ENCODE measurements at places on chromosomes 4 and X. TPM values are rescaled to one million over a fixed set of nuclear protein-coding genes. Genes with fewer than 3 reads are reported as not detected.

DNA sequence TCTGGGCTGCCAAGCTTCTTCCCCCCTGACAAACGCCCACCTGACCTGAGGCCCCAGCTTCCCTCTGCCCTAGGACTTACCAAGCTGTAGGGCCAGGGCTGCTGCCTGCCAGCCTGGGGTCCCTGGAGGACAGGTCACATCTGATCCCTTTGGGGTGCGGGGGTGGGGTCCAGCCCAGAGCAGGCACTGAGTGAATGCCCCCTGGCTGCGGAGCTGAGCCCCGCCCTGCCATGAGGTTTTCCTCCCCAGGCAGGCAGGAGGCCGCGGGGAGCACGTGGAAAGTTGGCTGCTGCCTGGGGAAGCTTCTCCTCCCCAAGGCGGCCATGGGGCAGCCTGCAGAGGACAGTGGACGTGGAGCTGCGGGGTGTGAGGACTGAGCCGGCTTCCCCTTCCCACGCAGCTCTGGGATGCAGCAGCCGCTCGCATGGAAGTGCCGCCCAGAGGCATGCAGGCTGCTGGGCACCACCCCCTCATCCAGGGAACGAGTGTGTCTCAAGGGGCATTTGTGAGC lies 37.0 kb downstream of the HTRA3 start:
- no peak for DNase-seq

DNA sequence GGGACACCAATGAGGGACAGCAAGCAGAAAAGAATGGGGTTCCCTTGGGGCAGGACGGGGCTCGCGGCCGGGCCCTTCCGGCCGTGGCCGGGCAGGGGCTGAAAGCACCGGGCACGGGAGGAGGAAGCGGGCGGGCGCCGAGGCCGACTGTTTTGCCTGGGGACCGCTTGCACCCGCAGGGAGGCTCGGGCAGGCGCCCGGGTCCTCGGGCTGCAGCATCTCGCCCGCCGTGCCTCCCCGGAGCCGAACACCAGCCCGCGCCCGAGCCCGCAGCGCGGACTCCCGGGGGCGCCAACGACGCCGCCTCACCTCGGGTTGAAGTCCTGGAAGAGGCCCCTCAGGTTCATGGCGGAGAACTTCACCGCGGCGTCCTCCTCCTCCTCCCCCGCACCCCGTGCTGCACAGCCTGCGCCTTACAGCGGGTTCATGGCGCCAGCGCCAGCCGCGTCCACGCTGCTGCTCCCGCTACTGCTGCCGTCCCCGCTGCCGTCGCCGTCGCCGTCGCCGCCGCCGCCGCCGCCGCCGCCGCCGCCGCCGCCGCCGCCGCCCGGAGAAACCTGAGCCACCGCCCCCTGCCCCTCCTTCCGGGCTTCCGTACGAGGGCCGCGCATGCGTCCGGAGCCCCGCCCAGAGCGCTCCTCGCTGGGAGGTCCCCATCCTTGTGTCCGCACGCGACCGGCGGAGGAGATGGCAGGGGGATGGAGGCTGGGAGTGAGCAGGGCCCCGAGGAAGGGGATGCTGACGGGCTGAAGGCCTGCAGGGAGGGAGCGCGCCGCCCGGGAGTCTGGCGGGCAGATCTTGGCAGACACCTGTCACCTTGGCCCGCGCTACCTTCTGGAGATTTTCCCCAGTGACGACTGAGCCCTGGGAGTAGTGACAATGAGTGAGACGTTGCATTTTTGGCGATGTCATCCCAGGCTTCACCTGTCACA lies at the start of gene TMEM185A:
TMEM185A (minus strand) TSS at position 559 of the 932 bp plus-strand sequence; CDS start at position 347, 212 bp downstream.
- peak; percentile 88 for DNase-seq

- no peak for DNase-seq
Measured at GRCh38 chrX:150513544-150513943, 54.9 kb upstream of the MTM1 start.

GRCh38 chr4:67571975-67572374 lies 13.4 kb downstream of the STAP1 start:
- DNase-seq = no peak

- no peak for DNase-seq
Measured at GRCh38 chrX:124433186-124433585, 86.8 kb downstream of the SH2D1A start.

DNA sequence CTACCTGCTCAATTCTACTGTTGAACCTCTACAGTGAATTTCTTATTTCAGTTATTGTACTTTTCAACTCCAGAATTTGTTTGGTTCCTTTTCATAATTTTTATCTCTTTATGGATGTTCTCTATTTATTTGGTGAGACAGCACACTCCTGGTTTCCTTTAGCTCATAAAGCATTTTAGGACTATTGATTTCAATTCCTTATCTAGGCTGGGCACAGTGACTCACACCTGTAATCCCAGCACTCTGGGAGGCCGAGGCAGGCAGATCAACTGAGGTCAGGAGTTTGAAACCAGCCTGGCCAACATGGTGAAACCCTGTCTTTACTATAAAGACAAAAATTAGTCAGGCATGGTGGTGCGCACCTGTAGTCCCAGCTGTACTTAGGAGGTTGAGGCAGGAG lies 57.7 kb downstream of the THOC2 start:
- DNase-seq = no peak

- no peak for DNase-seq
Measured at GRCh38 chrX:148732743-148733142, 232.3 kb downstream of the AFF2 start.

DNA sequence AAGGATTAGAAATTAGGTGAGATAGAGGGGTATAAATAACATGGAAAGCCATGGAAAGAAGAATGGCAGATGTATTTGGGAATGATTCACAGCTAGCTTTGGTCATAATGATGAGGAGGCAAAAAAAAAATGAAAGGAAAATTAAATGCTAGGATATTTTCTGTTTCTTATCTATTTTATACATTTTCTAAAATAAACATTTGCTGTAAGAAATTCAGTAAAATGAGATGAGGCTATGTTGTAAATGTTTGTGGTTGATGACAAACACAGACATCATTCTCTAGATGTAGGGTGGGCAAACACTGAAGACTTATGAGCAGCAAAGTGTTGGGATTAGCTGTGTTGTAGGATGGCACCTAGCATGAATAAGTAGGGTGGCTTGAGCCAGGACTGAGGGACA lies 407.1 kb downstream of the IL15 start:
- DNase-seq = no peak

DNA sequence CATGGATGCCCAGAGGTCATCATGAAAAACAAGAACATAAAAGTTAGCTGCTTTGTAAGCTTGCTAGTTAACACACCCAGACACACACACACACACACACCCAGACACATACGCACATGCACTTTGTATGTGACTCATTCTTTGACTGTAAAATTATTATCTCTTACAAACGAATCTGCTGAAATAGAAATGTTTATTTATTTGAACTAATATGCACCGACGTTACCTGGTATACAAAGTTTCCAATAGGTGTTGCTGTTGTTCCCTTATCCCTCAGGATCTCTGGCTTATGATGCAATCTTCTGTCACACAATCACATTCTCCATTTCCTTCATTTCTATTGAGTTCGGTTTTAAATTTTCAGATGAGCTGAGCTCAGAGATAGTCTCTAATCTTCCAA lies 209.3 kb downstream of the PTTG2 start:
- DNase-seq = no peak

- DNase-seq = peak; percentile 6
Measured at GRCh38 chr4:41257906-41258305, 1.2 kb downstream of the UCHL1 start.

GRCh38 chr4:158068068-158068467 lies 104.8 kb downstream of the GASK1B start:
- DNase-seq = no peak

- DNase-seq = no peak
Measured at GRCh38 chr4:104919406-104919805, 227.3 kb upstream of the TET2 start.

GRCh38 chrX:132426695-132427281 lies 62.0 kb downstream of the MBNL3 start:
- DNase-seq = no peak

- no peak for DNase-seq
Measured at GRCh38 chr4:76277667-76278066, 26.1 kb downstream of the FAM47E start.

- DNase-seq = no peak
Measured at GRCh38 chrX:34900691-34901090, 41.9 kb upstream of the FAM47B start.

DNA sequence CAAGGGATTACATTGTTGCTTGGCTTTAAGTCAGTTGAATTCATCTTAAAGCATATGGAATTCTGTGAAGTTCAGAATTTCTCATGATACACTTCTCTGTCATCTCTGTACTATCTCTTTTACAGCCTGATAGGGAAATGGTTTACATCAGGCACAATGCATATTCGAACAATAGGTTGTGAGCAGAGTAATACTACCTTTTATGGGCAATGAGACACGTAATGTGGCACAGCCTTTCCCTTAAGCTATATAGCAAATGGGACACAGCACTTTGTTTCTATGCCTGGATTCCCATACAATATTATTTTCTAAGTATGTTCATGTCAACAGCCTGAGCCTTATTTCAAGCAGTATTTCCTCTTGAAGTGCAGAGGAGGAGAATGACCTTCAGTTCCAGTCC lies 58.4 kb downstream of the SYNPO2 start:
- no peak for DNase-seq

DNA sequence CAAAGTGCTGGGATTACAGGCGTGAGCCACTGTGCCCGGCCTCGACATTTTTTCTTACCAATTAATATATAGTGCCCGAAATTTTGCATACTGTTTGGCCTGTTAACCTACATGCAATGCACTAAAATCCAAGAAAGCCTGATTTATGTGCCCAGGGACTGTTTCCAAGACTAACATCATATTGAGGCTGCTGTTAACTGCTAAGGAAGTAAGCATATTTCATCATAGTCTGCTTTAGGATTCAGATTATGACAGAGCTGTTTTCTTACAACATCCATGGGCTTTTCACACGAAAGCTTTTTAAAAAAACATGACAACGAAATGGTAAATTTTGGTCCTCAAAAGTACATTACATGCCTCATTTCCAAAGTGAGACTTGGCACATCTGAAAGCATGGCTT lies 84.4 kb downstream of the STOX2 start:
- no peak for DNase-seq

DNA sequence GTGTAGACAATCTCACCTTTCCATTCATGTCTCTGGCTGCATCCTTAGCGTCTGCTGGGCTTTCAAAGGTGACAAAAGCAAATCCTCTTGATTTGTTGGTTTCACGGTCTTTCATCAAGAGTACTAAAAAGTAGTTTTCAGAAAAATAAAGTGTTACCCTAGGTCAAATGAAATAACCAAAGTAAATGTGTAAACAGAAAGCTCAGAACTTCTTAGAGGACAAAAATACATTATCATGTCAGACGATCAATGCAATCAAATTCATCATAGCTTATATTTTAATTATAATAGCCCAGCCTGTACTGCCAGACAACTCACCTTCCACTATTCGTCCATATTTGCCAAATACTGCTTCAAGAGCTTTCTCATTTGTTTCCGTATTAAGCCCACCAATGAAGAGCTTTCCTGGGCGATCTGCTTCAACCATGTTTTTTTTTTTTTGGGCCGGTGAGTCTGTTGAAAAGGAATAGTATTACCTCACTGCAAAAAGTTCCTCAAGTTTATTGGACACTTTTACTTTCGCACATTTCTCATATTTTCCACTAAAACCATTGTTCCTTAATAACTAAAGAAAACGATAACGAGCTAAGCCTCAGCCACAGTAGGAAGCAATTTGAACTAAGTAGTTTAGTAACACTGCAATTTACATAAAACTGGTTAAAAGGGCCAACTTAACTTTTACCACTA lies 1.4 kb downstream of the RBMX start:
- no peak for DNase-seq

DNA sequence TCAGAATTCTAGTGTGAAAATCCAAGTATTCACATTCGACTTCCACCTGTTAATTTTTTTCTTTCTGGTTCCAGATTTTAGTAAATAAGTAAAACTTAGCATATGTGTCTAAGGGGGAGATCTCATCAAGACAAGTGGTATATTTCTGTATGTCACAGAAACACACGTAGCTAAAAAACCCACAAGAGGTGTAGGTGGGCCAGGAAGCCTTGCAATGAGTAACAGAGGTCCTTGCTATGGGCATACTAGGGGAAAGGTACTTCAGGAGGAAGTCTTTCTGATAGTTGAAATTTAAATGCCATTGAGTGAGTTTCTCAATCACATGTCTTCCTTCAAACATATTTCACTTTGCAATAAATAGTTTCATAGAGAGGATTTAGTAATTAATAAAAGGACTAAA lies 315.8 kb downstream of the MID1IP1 start:
- no peak for DNase-seq

DNA sequence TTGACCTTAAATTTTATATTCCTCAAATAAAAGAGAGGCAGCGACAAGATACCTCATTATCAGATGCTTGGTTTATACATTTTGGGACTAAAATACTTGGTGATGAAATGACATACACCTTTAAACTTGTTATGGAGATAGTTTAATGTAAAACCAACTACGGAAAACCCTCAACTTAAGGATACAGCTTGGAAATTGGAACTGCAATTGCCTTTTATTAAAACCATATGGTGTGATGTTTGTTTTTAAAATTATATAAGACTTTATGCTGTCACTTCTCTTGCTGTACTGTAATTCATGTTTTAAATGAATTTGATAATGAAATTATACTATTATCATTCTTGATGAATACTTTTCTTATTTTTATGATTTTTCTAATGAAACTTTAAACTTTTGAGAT lies 25.9 kb downstream of the METTL14 start:
- DNase-seq = no peak

GRCh38 chr4:126718136-126718535 lies 914.6 kb upstream of the INTU start:
- DNase-seq = no peak

DNA sequence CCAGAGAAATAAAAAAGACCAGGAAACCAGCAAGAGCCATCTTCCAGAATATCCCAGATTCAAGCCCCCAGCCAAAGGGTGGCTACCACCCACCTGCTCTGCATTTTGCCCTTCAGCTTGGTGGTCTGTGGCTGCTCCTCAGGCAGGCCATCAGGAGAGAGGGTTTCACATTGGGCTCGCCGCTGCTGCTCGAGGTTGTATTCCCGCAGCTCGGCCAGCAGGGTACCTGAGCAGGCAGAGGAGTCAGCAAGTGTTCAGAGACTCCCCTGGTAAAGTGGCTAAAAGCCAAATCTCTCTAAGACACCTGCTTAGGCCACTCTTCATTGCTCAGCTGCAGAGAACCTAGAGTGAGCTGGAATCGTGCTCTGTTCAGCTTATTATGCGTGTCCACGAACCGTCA lies 110.8 kb upstream of the HSD17B10 start:
- DNase-seq = no peak

DNA sequence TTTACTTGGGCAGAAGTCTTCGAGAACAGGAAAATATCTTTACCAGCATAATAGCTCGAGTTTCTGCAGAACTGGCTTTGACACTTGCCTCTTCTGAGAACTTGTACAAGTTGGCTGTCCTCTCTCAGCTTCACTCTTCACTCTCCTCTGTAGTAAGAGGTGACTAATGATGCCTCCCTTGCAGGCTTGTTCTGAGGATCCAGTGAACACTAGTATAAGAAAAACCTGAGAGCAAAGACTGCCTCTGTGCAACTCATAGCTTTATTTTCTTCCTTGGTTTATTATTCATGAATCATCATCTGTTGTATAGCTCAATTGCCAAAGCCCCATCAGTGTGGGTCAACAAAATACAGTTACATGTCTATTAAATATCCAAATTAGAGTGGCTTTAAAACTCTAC lies 266.7 kb upstream of the CLNK start:
- DNase-seq = no peak

Gene UPF3B
- 10.7 TPM for total RNA-seq

Gene PCDH11X
- total RNA-seq = 2.4 TPM

Gene CLDN34
- not detected for total RNA-seq

Gene PGAM4
- not detected for total RNA-seq

Gene KIAA1210
- total RNA-seq = not detected

Gene RGN
- total RNA-seq = 1.3 TPM

Data from stomach (tissue), 19 donors.